EH (cell line): ENCODE measurements at places on chromosomes 11 and 22.

- no peak for DNase-seq
Measured at GRCh38 chr11:21410513-21410912, 741.1 kb downstream of the NELL1 start.

GRCh38 chr22:32627091-32627490, 152.5 kb downstream of the FBXO7 start:
- no peak for DNase-seq

GRCh38 chr22:48980409-48980808, 847.3 kb downstream of the BRD1 start:
- no peak for DNase-seq

- DNase-seq, result peak; percentile 98
Measured at GRCh38 chr11:57072640-57073039, 83.9 kb downstream of the OR5AK2 start.

GRCh38 chr11:31236143-31236542, 133.4 kb downstream of the DCDC1 start:
- peak; percentile 8 for DNase-seq

- no peak for DNase-seq
Measured at GRCh38 chr11:120668537-120668936, 157.0 kb downstream of the GRIK4 start.

- peak; percentile 66 for DNase-seq
Measured at GRCh38 chr11:4626207-4627099, 10.8 kb upstream of the OR51D1 start.

GRCh38 chr22:21070690-21071615, 25.2 kb downstream of the LRRC74B start:
- no peak for DNase-seq

- DNase-seq, result no peak
Measured at GRCh38 chr11:6402061-6402470, 11.8 kb downstream of the SMPD1 start.

GRCh38 chr22:44383064-44383575, 70.4 kb upstream of the SHISAL1 start:
- no peak for DNase-seq

DNA sequence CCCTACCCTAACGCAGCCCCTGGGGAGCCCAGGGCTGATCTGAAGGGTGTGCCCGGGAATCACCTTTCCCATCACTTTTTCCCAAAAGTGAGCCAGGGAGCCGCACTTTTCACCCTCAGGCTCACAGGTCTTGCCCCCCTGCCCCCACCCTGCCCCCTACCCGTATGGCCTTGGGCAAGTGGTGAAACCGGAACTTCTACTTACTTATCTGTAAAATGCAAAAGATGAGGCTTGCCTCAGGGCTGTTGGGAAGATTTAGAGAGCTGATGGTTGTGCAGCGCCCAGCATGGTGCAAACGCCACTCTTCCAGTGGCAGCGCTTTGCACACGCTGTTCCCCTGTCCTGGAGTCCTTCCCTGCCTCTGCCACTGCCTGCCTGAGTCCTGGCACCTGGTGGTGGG, 8.0 kb downstream of the SYT12 start:
- no peak for DNase-seq

DNA sequence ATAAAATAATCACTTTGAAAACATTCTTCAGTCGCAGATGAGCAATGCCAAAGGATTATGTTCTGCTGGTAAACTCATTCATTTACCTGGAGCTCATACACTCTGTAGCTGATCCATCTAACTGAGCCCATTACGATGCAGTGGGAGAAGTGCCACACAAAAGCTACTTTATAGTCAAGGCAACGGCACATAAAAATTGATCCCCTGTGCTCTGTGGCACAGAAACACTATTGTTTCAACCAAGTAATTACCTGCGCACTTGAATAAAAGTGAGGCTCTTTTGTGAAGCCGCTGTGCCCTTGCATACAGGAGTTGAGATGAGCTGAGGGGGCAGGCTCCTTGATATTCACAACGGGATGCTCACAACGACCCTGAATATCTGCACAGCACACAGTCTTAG, 7.2 kb downstream of the DKK3 start:
- DNase-seq, result no peak

DNA sequence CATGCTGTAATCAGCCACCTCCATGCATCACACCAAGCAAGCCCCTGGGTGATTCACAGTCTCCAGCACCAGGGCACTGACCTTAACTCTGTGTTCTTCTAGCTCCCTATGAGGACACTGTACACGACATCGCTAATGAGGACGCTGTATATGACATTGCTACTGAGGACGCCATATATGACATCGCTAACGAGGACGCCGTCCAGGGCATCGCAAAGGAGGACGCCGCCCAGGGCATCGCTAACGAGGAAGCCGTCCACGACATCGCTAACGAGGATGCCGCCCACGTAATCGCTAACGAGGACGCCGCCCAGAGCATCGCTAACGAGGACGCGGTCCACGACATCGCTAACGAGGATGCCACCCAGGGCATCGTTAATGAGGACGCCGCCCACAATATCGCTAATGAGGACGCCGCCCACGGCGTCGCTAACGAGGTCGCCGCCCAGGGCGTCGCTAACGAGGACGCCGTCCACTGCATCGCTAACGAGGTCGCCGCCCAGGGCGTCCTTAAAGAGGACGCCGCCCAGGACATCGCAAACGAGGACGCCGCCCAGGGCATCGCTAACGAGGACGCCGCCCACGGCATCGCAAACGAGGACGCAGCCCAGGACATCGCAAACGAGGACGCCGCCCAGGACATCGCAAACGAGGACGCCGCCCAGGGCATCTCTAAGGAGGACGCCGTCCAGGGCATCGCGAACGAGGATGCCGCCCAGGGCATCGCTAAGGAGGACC, 34.5 kb upstream of the DGCR6L start:
- no peak for DNase-seq

GRCh38 chr11:101429703-101430540, 153.9 kb downstream of the TRPC6 start:
- no peak for DNase-seq

- DNase-seq, result peak; percentile 54
Measured at GRCh38 chr11:12706545-12707499, 32.6 kb downstream of the TEAD1 start.

DNA sequence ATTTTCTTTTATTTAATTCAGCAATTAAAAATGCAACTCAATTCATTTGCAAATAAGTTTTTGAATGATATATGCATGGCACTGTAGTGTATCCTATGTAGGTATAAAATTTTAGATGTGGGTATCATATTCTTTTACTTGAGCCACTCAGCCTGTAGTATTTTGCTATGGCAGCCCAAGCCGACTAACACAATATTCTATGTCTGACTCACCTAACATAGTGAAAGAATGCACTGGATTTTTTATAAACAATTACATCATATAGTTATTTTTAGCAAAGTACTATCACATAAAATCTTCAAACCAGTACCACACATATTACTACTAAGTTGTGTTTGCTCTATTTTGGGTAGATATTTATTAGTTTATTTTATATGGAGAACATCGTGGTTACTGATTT, 21.9 kb upstream of the GRIA4 start:
- DNase-seq, result peak; percentile 67

- no peak for DNase-seq
Measured at GRCh38 chr22:48380016-48380665, 1447.5 kb downstream of the BRD1 start.

GRCh38 chr22:38565441-38565840, 4.5 kb downstream of the DMC1 start:
- DNase-seq, result no peak

DNA sequence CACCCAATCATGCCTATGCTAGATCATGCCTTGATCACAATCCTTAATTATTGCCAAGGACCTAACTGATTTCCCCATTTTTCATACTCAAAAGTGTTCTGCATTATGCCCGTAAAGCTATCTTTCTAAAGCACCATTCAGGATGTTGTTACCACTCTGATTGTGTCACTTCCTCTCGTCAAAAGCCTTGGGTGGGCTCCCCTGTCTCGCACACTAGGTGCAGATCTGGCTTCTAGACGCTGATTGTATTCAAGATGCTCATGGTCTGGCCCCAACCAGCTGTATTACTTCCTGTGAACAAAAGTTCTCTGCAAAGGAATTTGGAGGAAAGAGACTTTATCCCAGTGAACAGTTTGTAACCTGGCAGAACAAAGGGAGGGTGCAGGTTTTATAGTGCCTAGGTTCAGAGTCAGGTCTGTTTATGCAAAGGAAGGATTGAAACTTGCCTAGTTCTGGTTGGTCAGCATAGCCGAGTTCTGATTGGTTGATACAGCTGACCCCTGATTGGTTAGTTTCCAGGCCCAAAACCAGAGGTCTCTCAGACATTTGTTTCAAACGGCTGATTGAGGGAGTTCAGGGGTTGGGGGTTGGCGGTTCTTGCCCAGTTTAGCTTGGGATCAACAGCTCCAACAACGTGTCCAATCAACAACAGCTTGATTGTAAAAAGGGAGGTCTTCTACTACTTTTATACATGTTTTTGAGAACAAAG, 25.4 kb downstream of the ATG13 start:
- DNase-seq, result no peak

DNA sequence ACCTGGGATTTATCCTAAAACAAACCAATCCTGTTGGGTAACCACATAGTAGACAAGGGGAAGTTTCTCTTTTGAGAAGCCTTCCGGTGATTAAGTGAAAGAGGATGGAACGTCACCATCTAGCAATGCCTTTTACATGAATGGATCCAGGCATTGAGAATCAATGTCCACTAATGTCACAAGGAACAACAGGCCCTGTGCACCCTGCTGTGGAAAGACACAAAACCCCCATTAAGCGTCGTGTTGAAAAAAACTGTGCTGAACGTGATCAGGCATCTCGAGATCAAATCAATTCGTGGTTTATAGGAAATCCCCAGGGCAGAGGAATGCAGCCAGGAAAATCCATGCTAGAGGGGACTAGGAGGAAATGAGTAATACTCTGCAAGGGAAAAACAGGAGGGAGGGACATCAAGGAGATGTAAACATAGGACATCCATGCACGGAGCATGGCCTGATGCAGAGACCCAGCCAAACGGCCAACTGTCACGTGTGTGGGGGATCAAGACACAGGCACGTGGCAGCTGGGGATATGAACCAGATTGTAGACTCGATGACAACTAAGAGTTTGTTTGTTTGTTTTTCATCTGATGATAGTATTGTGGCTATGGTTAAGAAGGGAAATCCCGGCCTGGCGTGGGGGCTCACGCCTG, 38.6 kb upstream of the CARS1 start:
- DNase-seq, result peak; percentile 90

GRCh38 chr11:17233101-17233500, 25.3 kb upstream of the PIK3C2A start:
- DNase-seq, result no peak

DNA sequence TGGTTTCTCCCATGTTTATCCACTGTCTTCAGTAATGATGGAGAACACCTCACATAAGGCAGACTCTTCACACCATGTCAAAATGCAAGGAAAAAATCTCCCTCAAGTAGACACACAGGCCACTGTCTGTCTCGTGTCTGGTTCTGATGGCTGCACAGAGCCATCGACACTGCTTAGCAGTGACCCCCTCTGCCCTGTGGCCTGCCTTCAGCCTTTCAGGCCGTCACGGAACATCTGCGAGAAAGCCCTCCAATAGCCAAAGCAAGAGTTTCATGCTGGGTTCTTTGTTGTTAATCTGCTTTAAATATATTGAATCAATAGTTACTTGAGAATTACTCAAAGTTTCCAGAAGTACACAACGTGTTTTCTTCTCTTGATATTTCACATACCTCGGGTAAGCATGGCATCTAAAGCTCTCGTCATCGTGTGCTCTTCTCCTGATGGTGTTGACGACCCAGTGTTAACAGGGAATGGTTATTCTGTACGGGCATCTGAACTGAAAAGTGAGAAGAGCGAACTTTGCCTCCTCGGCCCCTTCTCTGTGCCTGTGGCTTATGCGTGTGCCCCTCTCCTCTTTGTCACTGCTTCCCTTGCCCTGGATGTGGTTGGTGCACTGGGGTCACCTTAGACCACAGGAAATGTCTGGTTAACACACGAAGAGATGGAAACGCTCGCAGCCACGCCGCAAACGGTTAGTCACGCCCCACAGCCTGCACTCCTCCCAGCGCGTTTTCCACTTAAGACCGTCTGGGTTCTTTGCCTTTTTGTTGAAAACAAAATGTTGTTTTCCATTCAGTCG, 33.4 kb upstream of the CTTN start:
- no peak for DNase-seq

DNA sequence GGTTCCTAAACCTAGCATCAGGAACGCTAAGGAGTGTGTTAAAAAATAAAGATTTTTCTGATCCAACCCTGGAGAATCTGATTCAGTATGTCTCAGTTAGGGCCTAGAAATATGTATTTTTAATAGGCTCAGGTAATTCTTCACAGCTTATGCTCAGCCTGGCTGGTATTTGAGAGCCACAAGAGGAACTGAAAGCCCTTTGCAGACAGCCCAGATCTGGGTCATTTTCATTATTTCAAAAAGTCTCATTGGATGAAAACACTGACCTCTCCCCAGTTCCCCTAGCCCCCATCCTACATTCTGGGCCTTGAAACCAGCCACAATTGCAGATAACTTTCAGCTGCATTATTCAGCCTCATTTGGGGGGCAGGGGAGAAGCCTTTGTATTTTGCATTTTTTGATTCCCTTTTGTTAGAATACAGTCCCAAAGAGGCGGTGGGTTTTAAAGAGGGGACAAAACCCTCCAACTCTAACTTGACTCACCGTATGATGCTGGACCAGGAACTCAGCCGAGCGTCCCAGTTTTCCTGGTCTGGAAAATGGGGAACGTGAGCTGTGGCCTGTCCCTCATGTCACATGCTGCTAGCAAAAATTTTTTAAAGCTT, 66.0 kb upstream of the LARGE1 start:
- DNase-seq, result no peak

DNA sequence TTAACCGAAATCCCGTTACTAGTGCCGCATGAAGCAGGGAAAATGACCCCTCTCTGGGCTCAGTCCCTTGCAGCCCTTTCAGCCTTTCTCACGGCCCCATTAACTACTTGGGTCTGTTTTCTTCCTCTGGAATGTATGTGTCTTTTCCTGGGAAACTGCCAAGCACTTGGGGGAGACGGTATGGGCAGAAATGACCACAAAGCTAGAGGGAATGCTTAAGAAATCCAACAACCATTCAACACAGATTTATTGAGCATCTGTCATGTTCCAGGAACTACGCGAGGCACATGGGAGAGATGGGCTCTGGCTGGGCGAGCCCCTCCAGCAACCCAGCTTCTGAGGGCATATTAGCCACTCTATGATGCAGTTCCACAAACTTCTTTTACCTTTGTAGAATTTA, 462.6 kb downstream of the BUD13 start:
- DNase-seq, result peak; percentile 1

DNA sequence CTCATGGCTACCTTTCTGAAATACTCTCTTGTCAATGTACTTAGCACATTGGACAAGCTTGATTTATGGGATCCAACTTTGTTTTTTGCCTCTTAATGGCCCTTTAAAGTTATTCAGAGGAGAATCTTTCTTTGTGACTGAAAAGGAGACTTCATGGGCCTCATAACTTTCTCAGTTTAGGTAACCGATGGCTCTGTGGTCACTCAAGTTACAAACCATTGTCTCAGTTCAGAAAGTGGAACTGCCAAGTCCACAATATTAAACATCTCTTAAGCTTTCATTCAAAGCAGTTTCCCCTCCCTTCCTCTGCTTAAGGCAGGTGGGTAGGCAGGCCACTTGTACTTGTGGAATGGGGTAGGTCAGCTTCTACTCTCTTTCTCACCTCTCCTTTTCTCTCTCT, 12.3 kb upstream of the ARL14EP start:
- no peak for DNase-seq
